ENCODE measurements at places on chromosomes 5 and 9.

DNA sequence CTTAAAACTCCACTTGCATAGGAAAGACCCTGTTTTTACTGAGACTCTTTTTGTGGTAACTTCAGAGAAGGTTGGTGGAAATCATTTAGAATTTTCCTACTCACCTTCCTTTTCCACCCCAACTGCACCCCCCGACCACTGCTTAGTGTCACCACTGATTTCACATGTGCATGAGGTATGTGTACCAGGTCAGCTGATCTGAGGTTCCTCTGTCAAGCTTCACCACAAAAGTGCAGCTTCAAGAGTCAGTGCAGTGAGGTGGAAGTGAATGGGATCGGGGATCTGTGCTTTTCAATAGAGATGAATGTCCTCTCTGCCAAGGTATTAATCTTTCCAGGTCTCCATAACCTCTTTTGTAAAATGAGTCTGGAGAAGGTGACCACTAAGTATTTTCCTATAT, 260.5 kb upstream of the WWC1 start:
- no peak for DNase-seq

GRCh38 chr5:167339205-167339604, 952.2 kb upstream of the WWC1 start:
- no peak for DNase-seq

DNA sequence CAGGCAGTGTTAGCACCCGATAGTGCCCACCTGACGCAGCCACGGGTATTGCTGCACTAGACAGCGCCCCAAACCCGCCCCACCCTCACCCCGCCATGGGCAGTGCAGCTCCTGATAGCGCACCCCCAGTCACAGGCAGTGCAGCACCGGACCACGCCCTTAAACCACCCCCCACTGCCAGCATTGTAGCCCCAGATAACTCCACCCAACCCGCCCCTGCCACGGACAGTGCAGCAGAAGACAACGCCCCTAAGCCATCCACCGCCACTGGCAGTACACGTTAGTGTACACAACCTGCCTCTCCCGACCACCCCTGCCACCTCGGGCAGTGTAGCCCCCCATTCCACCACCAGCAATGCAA, 825 bp upstream of the PCAT7 start:
- DNase-seq = no peak

DNA sequence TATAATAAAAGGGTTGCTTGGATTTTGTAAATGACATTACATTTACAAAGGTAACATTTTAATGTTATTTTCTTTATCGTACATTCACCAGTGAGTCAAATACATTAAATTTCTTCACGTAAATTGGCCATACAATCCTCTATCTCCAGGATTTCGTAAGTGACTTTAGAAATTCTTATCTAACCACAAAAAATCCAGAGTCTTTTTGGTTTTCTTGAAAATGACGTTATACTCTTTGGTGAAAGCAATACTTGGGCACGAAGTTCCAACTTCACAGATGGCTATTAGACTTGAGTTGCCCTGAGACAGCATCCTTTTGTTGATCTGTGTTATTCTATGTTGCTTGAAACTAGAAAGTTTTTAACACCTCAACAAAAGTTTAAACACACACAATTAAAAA, 87.4 kb upstream of the CDH10 start:
- no peak for DNase-seq

GRCh38 chr5:178777520-178777919, 47.1 kb upstream of the ZNF354A start:
- no peak for DNase-seq

All from CD4-positive, alpha-beta T cell treated with Interleukin-10 for 1 hour (primary cell).